ENCODE measurements at places on chromosomes 16 and 17.

DNA sequence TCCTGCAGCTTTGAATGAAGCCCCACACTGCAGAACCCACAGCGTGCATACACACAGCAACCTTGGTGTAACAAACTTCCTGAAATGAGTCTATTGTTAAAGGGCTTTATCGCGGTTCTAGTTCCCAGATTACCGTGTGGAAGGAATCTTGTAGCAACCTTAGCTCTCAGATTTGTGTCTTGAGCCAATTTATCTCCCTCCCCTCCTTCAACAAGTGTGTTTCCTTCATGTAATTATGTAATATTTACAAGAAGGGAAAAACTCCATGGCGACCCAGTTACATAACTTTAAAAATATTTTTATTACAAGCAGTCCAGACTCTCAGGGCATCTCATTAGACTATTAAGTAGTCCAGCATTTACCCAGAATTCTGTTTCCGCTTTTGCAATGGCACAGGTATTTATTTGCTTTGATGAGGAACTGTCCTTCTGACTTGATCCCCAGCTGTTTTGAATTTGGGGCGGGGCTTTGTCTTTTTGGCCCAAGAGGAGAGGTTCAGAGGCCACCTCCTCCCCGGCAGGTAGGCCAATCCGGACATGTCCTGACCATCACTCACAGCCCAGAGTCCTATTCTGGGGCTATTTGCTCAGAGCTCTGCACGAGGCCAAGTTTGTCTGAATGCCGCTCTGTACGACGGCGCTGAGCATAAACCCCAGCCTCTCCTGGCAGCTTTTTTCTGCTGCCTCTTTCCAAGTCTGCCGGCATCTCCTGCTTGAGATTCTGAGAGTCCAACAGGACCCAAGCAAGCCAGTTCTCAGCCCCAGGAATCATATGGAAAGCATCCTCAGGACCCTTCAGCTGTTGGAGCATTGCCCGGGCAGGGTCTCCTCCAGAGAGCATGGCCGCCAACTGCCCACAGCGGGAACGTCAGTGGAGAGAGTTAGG lies 35.6 kb downstream of the CLEC16A start:
- DNase-seq, result no peak

GRCh38 chr16:13336335-13336734 lies 434.9 kb downstream of the SHISA9 start:
- no peak for DNase-seq

DNA sequence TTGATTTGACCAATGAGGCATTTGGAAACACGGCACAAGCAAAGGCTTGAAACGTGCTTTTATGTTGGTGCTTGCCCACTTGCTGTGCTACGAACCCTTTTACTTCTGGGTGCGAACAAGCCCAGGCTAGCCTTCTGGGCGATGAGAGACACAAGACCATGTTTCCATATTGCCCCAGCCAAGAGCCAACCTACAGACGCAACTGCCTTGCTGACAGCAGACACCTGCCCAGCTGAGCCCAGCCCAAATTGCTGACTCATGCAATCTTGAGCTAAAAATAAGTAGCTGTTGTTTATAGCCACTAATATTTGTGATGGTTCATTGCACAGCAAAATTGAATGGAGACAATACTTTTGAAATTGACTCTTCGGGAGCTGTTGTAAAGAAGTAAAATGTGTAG lies 464.5 kb downstream of the WWOX start:
- no peak for DNase-seq

DNA sequence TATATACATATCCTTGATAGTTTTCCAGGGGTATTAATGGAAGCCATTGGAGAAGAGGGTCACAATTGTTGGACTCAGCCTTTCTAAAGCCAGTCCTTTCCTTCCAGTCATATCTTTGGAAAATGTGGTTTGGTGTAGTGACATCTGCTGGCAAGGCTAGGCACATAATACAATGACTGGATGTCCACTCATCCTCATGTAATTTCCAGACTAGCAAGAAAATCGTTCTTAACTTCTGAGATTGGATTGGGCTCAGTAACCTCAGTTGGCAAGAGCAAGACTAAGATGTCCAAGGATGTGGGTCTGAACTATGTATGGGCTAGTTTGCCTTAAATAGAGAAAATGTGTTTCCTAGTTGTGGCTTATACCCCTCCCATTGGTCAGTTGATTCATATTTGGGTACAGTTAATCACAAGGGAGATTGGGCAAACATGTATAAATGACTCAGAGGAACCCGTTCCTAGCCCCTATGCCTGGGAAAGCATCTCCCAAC lies 8.7 kb upstream of the KAT7 start:
- DNase-seq, result peak; percentile 50

GRCh38 chr17:49739641-49740271 lies 24.2 kb downstream of the FAM117A start:
- peak; percentile 96 for DNase-seq

- DNase-seq, result no peak
Measured at GRCh38 chr16:12416136-12416787, 387.4 kb downstream of the CPPED1 start.

- DNase-seq, result no peak
Measured at GRCh38 chr16:3465301-3465700, 21.8 kb downstream of the NAA60 start.

DNA sequence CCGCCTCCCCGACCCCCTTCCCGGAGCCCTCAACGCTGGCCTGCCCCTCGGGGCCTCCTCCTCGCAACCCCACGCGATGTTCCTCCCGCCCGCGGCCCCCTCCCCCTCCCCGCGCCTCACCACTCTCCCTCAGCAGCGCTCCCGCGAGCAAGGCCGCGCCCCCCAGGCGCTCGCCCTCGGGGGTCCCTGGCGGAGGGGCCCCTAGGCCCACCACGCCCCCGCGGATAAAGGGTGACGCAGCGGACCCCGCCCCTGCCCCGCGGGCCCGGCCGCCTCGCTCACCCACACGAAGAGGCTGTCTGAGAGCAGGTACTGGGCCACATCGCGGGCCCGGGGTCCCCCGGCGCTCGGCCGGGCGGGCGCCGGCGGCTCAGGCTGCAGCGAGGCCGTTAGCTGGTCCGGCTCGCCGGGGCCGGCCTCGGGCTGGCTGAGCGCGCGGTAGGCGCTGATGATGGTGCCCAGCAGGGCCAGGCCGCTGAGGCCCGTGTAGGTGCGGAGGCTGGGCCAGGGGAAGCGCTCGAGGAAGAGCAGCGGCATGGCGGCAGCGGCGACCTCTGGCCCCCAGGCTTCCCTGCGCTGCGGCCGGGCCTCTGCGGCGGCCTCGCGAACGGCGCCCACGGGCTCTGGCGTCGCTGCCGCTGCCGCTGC lies 430 bp downstream of the AMFR start:
- DNase-seq, result peak; percentile 19

- no peak for DNase-seq
Measured at GRCh38 chr17:35289222-35289621, 46.4 kb downstream of the SLFN5 start.

DNA sequence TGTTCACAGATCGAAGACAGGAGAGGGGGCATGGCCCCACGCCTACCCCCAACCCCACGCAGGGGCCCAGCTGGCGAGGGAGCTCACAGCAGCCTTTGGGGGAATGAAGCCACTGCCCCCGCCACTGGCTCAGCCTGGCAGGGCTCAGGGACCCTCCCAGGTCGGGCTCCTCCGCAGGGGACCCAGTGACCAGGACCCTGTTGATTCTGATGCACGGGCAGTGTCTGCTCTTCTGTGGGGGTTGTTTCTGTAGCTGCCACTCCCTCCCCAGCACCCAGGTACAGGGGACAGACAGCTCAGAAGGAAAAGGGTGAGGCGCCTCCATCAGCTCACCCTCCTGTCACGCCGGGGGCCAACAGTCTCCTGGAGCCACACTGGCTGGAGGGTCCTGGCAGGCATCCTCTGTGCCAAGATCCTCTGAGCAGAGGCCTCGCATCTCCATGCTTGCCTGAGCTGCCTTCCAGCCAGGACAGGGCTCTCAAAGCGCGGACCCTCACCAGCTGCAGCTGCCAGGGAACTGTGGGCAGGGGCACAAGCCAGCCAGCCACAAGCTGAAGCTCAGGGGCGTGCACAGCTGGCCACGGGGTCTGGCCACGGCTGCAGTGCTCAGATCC lies 49.1 kb downstream of the ZNF778 start:
- no peak for DNase-seq

DNA sequence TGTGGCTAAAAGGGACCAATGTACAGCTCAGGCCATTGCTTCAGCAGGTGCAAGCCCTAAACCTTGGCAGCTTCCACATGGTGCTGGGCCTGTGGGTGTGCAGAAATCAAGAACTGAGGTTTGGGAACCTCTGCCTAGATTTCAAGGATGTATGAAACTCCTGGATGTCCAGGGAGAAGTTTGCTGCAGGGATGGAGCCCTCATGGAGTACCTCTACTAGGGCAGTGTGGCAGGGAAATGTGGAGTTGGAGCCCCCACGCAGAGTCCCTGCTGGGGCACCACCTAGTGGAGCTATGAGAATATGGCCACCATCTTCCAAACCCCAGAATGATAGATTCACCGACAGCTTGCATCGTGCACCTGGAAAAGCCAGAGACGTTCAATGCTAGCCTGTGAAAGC lies 13.0 kb downstream of the EFCAB5 start:
- DNase-seq, result no peak

DNA sequence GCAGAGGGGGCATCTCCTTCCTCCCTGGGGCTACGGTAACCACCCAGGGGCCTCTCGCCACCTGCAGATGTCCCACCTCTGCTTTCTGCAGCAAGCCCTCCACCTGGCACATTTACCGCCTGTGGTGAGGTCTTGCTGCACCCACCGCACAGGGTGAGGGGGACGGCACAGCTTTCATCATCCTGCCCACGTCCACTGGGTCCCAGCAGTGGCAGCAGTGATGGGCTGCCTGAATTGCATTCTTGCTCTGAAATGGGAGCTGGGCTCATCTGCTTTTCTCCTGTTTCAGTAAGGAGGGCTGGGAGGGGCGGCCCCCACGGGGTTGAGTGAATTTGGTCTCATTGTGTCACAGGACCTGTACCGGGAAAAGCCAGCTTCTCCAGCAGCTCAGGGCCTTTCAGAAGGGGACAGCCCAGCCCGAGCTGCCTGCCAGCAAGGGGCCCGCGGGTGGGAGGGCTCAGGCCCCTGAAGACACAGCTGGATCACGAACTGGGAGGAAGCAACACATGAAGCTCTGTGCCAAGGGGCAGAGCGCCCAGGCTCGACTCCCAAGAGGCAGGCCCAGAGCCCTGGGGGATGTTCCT lies 12.7 kb downstream of the DNAAF8 start:
- DNase-seq, result no peak

DNA sequence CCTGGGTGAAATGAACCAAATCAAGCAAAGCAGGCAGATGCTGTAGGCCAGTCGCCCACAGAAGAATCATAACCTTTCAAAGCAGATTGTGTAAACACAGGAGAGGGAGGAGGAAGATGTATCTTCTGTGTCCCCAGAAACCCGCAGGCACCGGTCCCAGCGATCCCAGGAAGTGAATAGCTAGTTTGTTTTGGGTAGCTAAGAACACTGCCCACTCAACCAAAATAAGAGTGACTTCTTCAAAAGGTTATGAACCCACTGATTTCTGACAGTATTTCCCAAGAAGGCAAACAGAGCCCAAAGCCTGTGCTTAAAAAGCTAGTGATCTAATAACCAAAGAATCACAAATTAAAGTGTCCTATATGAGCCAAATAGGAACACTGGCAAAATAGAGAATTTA lies 67.8 kb downstream of the GRIN2A start:
- no peak for DNase-seq

- no peak for DNase-seq
Measured at GRCh38 chr17:40550608-40551007, 14.7 kb downstream of the CCR7 start.

GRCh38 chr17:50218071-50218759 lies 16.8 kb upstream of the COL1A1 start:
- DNase-seq, result no peak

DNA sequence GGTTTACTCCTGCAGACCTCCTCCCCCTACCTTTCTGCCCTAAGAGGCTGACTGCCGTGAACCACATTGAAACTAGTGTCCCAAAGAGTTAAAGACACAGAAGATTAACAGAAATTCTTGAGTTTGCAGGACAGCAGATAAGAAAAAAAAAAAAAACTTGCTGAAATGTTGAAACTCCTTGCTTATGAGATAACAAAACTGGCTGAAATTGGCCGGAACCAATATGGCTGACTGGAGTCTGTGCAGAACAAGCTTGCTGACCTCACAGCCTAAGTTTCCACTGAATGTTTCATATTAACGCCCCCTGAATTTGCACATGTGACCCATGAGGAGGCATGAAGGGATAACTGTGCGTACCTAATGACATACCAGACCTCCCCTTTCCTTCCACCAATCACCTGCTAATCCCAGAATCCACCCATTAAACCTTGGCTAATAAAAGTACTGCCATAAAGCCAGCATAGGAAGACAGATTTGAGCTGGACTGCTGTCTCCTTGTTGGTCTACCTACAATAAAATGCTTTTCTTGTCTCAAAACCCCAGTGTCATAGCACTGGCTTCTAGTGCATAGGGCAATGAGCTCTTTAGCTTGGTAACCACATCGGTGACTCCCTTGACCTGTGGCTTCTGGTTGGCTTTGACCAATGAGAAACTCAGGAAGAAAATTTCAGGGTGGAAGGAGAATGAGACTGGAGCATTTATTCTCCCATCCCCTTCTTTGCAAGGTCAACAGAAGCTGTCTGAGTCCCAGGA lies 80.1 kb downstream of the PMP22 start:
- DNase-seq, result no peak

DNA sequence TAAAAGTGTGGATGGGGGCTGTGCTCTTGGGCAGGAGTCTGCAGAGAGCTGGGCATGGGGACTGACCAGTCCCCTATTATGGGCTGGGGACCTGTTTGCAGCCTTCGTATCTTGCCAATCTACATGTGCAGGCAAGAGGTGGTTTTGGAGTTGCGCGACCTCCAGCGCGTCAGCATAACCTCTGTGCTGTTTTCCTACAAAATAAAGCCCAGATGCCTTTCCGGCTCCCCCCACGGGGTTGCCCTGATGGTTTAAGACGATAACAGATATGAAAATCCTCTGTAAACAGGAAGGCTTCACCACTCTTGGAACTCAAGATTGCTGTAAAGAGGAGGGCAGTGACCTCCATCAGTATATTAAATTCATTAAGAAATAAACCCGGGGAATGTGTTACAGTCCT lies 16.5 kb upstream of the SPPL2C start:
- DNase-seq, result no peak

DNA sequence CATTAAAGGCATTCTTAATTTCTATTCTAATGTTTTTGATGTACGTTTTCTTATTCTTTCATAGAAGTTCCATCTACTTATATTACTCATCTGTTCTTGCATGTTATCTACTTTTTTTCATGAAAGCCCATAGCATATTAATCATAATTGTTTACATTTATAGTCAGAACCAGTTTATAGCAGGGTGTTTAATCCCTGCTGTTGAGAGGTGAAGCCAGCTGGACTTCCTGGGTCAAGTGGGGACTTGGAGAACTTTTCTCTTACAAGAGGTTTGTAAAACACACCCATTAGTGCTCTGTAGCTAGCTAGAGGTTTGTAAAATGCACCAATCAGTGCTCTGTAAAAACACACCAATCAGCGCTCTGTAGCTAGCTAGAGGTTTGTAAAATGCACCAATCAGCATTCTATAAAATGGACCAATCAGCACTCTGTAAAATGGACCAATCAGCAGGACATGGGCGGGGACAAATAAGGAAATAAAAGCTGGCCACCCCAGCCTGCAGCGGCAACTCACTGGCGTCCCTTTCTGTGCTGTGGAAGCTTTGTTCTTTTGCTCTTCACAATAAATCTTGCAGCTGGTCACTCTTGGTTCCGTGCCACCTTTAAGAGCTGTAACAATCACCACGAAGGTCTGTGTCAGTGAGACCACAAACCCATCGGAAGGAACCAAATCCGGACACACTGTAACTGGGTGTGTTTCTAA lies 120.6 kb downstream of the TANC2 start:
- no peak for DNase-seq
